ENCODE measurements at places on chromosomes 7 and 10.

DNA sequence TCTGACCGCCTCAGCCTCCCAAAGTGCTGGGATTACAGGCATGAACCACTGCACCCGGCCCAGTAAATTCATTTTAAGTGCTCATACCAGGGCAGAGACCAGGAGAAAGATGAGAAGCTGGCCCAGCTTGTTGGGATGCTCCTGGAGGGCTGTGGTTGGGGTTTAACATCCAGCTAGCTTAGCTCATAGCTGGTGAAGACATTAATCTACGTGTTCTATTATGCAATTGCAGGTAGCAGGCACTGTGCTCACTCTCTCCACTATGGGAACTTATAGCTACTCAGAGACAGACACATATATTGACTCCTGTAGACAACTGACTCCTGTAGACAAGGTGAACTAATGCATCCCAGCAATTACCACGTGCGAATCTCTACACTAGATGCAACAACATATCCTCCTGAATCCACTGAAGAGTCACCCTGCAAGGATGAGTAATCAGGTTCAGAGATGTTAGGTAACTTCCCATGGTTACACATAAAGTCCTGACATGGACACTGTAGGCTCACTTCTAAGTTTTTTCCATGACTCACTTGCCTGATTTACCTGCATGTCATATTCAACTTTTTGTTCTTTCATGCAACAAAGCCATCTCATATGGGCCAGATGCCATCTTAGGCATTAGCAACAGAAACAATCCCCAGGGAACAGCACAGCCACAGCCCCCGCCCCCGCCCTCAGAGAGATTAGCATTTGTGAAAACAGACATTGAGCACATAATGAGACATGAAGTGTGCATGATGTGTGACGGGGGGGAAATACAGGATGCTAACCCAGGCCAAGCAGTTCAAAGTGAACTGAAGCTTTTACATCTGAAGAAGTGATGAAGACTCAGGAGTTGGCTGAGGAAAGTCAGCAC lies 37.2 kb downstream of the ERLIN1 start:
- DNase-seq, result no peak

GRCh38 chr7:149449897-149450296 lies 11.0 kb downstream of the ZNF777 start:
- DNase-seq, result no peak

GRCh38 chr10:84026821-84027257 lies 112.5 kb upstream of the GHITM start:
- no peak for DNase-seq

DNA sequence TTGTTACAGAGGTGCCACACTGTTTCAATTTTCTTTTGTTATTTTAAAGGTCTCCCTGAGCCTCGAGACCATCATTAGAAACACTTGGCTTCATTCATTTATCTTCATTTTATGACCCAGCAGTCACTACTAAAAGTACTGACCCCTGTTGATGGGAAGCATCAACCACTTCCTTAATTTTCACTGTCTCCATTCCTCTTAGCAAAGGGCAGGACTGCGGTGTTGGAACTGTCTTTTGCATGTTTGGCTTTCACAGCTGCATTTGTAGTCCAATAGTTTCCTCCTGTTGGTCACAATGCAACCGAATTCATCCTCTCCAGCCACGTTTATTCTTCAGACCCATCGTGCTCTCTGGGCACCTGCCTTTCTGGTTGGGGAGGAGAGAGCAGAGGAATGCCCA lies 46.7 kb upstream of the PDZD8 start:
- DNase-seq, result no peak

GRCh38 chr10:69268761-69269416 lies 9.4 kb upstream of the HK1 start:
- DNase-seq, result no peak

- no peak for DNase-seq
These were observed 171.4 kb downstream of the ARID5B start for GRCh38 chr10:62072901-62073300.

DNA sequence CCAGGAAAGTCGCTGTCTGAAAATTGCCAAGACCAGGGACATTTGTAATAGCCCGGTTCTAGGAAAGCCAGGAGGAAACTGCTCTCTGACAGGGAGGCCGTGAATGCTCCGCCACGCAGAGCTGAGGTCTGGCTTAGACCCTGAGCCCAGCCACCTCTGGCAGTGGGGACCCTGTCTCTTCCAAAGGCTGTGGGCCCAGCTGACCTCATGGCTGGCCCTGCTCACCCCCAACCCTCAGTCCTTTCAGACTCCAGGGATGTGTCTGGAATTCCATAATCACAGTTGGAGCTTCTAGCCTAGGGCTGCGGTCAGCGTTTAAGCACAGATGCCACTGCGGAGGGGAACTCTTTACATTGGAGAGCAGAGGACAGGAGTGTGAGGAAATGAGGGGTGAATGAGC lies 6.6 kb upstream of the VIPR2 start:
- no peak for DNase-seq

DNA sequence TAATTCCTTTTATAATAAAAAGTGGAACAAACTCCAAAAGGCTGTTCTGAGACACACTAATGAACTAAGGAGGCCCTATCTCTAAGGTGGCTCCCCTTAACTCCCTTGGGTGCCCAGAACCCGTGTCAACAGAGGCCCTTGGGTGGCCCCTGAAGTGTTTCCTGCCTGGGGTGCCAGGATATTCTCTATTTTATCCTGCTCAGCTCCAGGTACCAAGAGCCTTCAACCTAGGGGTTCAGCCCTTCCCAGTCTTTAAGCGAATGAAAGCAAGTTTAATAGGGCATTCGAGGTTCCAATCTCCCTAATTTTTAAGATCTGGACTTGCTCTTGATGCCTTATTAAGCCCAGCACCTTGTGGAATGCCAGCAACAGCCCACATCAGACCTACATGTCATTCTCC lies 64.4 kb upstream of the MYO3A start:
- no peak for DNase-seq

GRCh38 chr10:29132551-29133111 lies 156.2 kb upstream of the LYZL1 start:
- no peak for DNase-seq

DNA sequence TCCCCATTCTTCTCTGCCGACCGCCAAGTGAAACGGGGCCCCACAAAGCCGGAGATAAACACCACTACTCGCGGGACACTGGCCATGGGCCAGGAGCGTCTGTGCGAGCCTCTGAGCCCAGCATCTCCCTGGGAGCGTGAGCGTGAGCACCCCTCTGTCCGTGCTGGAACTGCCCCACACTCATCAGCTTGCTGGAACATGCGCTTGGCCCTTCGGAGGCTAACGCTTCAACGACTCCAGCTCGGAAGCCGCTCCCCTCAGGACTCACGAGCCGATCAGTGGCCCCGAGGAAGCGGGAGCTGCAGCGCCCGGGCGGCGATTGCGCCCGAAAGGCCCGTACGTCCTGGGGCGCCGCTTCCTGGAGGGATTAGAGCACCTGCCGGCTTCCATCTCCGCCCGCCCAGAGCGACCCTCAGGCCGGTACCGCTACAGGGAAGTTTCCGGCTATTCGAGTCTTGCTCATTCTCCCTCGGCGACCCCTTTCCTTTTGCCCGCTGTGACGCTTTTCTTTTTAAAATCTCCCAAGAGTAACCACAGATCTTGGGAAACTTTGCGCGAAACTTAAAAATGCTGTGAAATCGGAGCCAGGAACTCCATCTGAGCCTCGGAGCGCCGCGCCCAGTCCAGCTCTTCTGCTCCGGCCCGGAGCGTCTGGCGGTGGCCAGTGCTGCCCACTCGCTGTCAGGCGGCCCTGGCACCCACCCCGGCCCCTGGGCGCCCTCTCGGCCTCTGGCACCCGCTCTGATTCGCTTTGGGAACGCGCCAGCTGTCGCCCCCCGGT lies 1.0 kb downstream of the TLL2 start:
- DNase-seq, result no peak

DNA sequence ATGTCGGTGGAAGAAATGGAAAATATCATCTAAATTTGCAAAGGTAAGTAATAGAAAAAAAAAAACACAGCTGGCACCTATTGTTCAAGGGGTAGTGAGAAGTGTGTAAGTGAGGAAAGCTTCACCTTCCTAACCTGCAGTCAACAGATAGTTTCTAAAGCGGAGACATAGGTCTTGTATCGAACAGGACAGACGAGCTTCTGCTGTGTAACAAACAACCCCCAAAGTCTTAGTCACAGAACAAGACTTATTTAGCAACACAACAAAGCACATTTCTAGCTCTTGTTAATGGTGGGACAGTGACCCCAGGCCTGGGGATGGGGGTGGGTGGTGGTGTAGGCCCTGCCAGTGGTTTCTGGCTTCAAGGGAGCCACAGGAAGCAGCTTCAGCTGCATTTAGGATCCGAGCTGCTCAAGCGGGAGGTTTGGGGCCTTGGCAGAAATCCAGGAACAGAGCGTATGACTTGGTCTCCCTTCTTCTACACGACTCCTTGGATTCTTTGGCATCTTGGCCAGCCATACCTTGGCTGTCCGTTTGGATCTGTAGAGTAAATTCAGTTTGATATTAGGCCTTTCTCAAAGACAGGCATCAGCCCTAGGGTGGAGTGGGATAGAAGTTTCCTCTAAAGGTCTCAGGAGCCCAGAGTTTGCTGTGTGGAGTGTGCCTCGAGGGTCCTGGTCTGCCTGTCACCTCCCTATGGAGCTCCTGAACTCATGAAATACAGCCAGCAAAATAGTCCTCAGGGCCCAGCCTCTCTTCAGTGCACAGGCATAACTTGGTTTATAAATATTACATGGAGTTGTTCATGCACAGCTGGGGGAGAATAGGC lies 56.9 kb upstream of the SHH start:
- no peak for DNase-seq

DNA sequence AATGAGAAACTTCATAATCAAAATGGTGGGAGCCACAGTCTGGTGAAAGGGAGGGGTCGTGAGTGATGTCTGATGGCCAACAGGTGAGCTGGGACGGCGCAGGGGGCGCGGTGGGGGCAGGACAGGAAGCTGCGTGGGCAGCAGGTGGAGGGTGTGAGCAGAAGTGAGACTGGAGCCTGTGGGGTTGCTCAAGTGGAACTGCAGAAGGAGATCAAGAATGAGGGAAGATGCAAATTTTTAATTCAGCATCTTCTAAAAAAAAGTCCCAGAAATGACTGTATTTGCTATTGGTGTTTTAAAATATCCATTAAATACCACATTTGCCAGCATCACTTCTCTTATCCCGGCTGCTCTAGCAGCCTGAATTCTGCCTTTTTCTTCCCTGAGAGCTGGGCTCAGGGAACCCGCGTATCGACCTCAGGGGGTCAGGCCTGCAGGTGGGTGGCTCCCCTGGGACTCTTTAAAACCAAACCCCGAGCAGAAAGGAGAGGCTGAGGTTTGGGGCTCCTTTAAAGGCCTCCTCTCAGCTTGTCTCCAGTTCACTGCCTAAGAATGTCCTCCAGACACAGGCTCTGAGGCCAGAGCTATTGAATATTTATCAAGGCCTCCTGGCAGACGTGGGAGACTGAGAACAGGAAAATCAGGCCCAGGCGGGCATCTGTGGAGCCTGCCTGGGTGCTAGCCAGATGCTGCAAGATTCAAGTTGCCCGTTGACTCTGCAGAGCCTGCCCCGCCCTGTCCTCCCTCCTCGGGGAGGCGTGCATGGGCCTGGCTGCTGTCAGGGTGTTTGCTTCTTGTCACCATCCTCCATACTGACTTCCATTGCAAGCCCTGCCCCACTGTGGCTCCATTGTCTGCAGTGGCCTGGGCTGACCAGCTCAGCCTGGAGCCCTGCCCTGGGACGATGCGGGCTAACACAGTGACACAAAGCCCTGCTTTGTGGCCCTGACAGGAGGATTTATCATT lies 53.9 kb downstream of the SYPL1 start:
- no peak for DNase-seq

DNA sequence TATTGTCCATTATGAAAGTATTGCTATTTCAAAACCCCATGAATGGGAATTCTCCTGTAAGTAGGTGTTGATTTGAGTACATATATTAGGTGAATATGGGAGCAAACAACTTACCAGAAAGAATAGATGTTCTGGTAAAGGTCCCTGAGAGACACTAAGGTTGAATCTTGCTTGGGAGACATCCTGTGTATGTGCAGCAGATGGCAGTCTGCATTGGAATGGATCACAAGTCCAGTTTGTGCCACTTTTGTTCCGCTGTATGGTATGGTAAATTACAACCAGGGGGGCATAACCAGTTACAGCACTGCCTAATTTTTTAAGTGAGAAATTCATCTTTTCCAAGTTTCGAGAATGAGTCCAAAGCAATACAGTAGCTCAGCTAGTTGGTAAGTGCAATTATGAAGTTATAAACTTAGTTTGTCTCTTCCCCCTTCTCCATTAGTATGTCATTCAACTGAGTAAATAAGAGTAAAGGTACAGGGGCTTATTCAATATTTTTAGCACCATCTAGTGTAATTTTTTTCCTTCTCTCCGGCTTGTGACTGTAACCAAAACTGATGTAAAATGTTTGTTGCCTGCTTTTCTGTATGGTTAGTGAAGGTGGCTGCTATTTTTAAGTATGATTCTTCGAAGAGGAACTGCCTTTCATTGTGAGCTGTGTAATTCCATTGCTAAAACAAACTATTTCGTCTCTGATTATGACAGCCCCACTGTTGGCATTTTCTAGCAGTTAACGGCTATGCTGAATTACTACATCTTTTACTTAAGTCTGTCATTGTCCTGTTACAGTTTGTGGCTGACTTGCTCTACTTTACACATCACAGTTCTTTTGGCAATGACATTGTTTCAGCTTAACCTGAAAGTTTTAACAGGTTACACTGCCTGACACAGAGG lies 2.8 kb downstream of the MCU start:
- DNase-seq, result no peak

GRCh38 chr10:29412485-29412884 lies 123.6 kb downstream of the LYZL1 start:
- no peak for DNase-seq

- DNase-seq, result no peak
These were observed 23.3 kb downstream of the CAPZA2 start for GRCh38 chr7:116885724-116886123.

DNA sequence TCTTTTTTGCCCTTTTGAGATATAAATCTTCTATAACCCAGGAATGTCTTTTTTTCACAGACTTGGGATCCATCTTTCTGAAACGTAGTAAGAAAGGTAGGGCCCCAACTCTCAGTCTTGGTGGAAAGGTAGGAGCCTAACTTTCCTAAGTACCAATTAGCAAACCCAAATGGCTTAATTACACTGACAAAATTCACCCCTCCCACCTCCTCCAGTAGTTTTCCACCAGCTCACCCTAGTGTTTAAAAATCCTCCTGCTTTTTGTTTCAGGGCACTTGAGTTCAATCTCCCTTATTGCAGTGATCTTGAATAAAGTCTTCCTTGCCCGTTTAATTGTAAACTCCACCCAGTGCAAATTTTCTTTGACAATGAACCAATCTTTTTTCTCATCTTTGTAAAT lies 600.0 kb downstream of the PHTF2 start:
- DNase-seq, result no peak

DNA sequence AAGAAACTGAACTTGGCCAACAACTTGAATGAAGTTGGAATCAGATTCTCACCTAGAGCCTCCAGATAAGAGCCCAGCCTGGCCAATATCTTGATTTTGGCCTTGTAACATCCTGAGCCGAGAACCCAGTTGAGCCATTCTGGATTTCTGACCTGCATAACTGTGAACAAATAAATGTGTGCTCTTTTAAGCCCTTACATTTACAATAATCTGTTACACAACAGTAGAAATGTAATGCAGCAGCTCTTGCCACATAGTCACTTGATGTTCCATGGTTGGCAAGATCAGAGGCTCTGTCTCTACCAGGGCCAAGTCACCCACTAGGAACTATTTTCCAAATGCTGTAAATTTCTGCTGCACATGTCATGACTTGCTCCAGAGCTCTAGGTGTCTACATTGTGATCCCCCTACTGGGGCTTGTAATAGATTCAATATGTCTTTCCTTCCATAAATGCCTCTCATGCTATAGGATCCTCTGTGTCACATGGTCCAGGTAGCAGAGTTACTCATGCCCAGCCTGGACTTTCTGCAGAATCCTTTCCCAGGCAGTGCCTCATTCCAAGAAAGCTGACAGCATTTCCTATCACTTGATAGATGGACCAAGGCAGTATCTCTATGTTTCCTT lies 11.4 kb upstream of the RBM20 start:
- no peak for DNase-seq
